NCI-H2081 treated with DMSO at 0.1 percent for 48 hours (cell line): ENCODE measurements at places on chromosomes 2 and 18.

GRCh38 chr2:60641811-60642788 is 88.6 kb upstream of the BCL11A start:
- peak; percentile 39 for DNase-seq

- DNase-seq: no peak
These were observed 95.5 kb downstream of the DYSF start for GRCh38 chr2:71548646-71549425.

DNA sequence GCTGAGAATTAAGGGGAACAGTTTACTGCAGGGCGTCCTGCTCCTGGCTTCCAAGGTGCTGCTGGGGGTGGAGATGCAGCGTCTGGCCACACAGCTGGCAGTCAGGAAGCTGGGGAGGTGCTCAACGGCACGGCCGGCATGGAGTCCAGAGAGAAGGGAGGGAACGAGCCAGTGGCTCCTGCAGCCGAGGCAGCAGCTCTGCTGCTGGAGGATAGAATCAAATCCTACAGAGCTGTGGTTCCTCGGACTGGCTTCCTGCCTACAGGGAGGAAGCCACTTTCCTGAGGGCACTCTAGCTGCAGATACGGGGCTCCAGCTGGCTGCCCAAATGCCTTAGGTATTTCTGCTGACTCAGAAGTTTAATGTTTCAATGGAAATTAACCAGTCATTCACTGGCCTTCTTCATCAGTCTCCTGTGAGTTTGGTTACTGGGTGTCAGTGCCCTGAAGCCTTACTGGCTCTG is 266.3 kb downstream of the TWIST2 start:
- no peak for DNase-seq

GRCh38 chr2:168394262-168394661 is 61.8 kb upstream of the CERS6 start:
- no peak for DNase-seq

DNA sequence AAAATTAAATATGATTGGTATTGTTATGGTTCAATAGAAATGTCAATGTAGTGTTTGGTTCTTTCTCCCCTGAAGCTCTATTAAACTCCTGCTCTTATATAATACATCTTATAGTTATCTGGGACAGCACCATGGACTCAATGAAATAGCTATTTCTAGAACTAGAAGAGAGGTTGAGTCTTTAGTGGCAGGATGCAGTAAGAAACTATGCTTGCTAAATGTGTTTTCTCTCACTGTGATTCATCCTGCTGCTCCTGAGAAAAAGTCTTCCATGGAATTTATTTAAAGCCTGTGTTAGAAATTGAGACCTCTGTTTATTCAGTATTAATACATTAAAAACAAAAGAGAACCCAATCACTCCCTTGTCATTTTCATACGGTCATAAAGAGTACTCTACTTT is 61.5 kb downstream of the G6PC2 start:
- DNase-seq: no peak

DNA sequence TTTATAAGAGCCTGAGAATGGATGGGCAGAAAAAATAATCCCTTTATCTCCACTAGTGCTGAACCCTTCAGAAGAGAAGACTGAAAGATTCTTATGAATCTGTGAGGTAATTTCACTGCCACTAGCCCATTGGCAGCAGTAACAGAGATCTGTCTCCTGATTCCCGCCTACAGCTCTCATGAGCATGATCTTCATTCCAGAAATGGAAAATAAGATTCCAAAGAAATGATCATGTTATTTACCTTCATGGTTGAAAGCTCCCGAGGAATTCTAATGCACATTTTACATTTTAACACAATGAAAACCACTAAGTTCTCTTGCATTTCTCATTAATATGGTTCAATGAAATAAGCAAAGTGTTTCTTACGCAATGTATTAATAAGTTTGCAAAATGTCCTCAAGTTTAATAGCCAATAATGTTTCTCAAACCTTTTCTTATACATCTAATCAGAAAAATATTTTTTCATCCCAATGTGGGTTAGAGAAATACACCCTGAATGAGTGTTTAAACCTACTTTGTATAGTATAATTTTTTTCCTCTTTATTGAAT is 905.6 kb downstream of the TMEM182 start:
- DNase-seq: no peak

- DNase-seq: peak; percentile 20
These were observed 9.5 kb upstream of the ZNF396 start for GRCh38 chr18:35386600-35387100.

DNA sequence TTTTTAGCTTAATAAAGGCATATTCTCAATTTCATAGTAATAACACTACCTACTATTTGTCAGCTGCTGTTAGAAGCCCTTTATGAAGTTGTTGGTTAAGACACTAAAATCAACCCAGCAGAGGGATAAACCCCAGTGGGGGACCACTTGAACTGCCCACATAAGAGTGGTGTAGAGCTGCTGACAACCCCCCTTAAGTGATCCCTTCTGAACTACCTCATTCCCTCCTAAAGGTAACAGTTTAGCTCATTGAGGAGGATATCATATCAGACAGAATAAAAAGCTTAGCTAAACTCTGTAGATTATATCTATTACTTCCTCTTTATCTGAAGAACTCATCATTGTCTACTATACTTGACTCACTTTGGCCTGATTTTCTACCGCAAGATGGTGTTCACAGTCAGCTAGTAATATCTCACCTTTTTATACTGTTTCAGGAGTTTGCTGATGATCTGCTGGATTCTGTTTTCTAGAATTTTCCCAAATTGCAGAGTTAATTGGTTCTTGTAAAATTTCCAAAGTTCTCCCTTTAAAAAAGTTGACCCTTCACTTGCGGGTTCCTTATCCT is 16.2 kb downstream of the GALM start:
- no peak for DNase-seq

- DNase-seq: no peak
These were observed 637.3 kb downstream of the ERBB4 start for GRCh38 chr2:211901226-211901846.

DNA sequence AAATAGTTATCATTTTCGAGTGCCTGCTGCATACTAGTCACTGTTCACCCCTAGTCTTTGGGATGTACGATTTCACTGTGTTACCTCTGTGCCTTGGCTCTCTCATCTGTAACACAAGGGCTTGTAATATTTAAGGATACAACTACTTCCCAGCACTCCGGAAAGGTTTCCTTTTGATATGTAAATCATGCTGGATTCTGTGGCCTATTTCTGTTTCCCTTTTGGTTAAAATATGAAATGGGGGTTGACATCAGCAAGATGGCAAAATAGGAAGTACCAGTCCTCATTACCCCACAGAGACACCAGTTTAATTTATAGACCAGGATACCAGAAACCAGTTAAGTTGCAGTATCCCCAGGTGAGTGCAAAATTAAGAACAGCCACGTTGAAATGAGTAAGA is 23.5 kb downstream of the PSMG2 start:
- no peak for DNase-seq

- DNase-seq: no peak
These were observed 37.9 kb downstream of the SLC38A11 start for GRCh38 chr2:164917296-164917903.

- no peak for DNase-seq
These were observed 15.2 kb downstream of the TSPYL6 start for GRCh38 chr2:54240515-54241469.

- no peak for DNase-seq
These were observed 517.8 kb upstream of the DSEL start for GRCh38 chr18:68034296-68034695.

- no peak for DNase-seq
These were observed 13.5 kb downstream of the RASGRP3 start for GRCh38 chr2:33489835-33490431.

DNA sequence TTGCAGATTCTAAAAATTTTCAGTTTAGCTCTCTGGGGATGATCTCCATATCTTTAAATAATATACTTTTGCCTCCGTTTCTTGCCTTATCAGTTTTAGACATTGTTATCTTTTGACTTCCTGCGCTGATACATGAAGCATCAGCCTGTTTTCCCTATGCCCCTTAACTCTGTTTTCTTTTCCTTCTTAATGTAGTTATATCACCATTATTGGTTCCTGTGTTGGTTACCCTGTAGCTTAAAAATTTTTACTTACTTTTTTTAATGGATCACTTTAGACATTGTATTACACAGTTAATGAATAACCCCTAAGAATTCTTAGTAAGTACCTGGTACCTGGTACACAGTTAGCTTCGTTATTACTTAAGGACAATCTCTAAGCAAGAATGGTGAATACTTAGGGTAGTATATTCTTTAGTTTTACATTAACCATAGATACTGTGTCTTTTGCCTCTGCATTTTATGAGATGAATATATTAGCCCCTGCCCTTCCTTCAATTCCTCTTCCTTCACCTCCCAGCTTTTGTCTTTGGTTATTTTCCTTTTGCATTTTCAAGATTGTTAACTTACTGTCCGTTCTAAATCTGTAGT is 40.9 kb downstream of the BABAM2 start:
- no peak for DNase-seq

GRCh38 chr2:216756435-216756834 is 61.1 kb upstream of the IGFBP5 start:
- DNase-seq: no peak

DNA sequence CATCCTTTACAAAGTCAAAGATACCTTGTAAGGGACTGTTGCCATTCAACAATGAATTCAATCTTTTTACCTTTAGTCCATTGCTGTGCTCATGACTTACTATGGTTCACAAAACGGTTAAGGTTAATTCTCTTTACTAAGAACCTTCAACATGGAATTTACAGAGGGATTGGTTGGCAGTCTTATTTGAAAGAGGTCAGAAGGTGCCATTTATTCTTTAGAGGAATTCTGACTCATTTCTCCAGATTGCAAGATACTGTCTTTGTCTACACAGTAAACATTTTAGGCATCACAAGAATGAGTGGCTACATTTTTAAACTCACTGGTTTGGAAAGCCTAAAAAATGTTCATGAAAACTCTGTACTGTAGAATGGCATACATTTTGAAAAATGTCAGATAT is 17.4 kb downstream of the KCNH7 start:
- no peak for DNase-seq

- no peak for DNase-seq
These were observed 83.5 kb downstream of the IRS1 start for GRCh38 chr2:226716126-226716525.

DNA sequence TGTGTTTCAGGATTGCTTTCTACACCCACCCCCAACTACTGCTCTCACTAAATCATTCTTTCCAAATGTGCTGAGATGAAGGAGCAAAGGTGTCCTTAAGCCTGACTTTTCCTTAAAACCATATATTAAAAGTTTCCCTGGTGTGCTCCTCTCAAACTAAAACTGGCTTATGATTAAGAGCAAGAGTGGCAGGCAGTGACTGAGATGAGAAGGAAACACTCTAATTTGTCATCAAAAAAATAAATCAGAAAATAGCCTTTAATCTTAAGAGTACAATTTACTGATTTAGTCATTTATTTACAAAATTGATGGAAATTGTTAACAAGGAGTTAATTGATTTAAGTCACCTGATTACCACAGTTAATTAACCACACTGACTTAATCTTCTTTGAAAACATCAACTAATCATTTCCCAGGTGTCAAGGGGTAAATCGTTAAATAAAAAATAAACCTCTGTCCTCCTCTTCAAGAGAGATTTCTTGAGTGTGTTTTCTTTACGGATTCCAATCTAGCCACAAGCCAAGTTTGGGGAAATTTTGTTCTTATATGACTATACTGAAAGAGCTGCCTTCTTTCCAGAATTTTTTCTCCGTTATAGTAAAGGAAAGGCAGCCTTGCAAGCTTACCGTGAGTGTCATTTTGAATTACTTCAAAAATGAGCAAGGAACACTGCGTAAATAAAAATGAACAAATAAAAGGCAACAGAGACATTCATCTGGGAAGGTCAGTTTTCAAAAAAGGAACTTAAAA is 17.4 kb downstream of the LRP2 start:
- no peak for DNase-seq

GRCh38 chr2:101745711-101746694 is 48.5 kb downstream of the MAP4K4 start:
- DNase-seq: no peak

DNA sequence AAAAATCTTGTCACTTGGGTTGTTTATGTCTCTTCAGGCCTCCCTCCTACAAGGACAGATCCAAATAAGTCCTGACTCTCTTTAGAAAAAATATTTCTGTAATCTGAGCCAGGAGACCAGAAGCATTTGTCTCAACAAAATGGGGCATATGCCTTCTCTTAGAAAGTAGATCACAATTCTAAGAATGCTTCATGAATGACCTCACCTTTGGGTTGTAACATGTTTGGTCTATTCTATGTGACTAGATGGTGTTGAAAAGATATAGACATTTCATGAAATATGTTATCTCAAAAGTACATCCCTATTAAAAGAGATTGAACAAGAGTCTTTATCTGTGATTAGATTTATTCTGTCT is 159.0 kb upstream of the SETBP1 start:
- no peak for DNase-seq

- DNase-seq: no peak
These were observed 1.4 kb downstream of the CYRIA start for GRCh38 chr2:16664052-16664731.

GRCh38 chr2:79179036-79179435 is 19.5 kb upstream of the REG3A start:
- DNase-seq: no peak

- DNase-seq: no peak
These were observed 64.7 kb upstream of the HAAO start for GRCh38 chr2:42856891-42857632.
